ENCODE measurements at places on chromosomes 5 and 9.

DNA sequence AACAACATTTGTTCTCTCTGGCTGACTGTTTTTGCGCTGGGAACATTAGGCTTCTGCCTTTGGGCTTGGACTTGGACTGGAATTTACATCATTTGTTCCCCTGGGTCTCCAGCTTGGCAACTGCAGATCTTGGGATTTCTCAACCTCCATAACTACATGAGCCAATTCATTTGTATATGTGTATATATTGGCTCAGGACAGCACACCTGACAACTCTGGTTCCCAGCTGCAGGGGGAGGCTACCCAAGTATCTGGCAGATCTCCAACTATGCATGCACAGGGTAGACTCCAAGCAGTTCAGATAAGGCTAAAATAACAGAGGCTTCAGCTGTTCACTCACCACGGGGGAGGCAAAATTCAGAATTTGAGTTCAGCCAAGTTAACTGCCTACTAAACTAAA, 31.6 kb upstream of the F2RL1 start:
- DNase-seq: no peak

DNA sequence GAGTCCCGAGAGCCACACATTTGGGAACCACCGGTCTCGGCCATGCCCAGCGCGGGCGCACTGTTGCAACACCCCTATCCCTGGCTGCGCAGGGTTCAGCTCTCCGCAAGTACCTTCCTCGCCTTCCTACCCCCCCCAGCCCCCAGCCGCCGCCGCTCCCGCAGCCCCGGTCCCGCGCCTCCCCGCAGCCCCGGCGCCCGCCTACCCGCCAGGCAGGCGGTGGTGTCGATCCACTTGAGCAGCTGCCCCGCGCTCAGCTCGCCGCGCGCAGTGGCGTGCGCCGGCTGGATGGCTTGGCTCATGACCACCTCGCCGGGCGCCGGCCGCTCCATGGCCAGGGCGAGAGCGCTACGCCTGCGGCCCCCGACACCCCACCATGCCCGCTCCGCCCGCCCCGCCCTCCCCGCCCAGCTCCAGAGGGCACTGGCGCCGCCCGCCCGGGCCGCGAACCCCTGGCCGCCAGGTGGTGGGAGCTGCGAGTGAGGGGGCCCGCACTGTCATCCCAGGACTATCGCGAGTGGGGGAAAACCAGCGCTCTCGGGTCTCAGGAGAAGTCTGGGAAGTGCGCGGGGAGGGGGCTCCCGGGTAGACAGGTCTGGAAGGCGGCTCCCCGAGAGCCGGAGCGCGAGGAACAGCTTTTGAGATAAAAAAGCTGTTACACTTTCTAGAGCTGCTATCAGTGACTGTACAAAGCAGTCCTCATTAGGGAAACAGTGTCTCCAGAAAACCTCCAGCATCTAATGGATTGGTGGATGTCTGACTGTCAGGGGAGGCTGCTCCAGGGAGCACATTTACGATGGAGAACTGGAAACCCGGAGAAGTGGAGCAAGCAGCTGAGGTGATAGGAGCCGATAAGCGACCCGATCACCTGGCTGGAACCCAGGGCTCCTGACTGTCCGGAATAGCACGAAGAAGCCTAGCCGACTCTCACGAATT, at the start of gene ACOT12:
TSS of gene ACOT12 (minus strand) at position 352 of the 936 bp plus-strand sequence. CDS start at position 332, 20 bp downstream.
- no peak for DNase-seq

DNA sequence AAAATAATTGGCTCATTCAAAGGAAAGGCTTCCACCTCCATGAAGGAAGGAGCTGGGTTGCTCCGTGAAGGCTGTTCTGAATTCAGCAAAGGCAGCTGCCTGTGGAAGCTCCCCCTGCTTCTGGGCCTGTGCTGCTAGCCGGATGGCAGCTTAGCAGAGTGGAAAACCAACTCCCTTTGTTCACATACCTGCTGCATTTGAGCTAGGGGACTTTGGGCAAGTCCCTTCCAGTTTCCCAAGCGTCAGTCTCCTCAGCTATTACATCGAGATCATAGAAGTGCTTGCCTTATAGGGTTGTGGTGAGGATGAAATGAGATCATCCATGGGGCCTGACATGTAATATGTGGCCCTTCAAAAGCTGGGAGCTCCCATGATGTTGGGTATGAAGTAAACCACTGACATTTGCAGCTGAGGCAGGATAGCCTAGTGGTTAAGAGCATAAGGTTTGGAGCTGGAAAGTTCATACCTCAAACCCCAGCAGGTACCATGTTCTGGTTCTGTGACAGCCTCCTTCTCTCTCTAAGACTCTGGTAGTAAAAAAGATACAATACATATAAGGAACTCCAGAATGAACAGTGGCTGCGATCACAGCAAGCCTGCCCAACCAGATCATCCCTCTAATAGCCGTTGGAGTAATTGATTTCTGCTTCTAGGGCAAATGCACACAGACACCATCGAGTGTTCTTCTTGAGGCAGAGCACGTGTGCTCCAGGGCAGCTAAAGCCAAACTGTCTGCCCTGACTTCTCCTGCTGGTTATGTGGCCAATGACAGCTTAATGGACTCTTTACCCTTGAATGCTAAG, 11.0 kb upstream of the DENND1A start:
- no peak for DNase-seq

- DNase-seq: no peak
These were observed 4.2 kb downstream of the GCNT1 start for GRCh38 chr9:76463211-76463610.

GRCh38 chr9:105205787-105206495, 38.5 kb upstream of the SLC44A1 start:
- no peak for DNase-seq

- no peak for DNase-seq
These were observed 64.9 kb upstream of the ADAMTS19 start for GRCh38 chr5:129395247-129395646.

GRCh38 chr5:142032747-142033631, 20.2 kb upstream of the GNPDA1 start:
- no peak for DNase-seq

GRCh38 chr5:171633776-171634470, 151.7 kb upstream of the SMIM23 start:
- DNase-seq: no peak

DNA sequence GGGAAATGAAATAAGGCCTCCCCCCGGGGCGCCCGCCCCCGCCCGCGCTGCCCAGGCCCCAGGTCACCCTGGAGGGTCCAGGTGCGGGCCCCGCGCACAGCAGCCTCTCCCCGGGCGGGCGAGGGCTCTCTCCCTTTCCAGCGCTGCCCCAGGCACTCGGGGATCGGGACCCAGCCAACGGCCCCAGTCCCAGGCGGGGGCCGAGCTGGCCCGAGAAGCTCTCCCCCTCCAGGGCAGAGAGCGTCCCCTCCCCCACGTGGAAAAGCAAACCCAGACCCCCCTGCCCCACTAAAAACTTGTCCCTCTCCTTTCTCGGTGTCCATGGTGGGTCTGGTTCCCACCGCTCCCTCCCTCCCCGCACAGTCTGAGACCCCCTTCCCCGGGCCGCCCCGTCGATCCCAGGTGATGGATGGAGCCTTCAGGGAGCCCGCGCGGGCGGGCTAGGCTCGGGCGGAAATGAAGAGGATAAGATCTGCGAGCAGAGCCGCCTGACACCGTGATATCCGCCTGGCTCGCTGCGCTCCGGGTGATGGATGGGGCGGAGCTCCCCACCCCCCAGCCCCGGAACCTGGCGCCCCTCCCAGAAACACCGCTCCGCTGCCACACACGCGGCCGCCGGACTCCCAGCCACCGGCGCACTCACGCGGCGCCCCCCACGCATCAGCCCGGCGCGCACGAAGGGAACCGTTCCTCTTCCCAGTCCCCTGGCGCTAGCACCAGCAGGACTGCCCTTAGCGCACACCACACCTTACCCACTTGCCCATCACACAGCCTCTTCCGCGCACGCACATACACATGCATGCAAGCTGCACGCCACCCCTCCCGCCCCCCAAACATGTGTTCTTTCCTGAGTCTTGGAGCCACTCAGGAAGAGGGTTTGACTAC, 81.7 kb upstream of the ZBTB43 start:
- peak; percentile 84 for DNase-seq

- DNase-seq: no peak
These were observed 23.2 kb downstream of the CDKN2A start for GRCh38 chr9:21970800-21971640.

DNA sequence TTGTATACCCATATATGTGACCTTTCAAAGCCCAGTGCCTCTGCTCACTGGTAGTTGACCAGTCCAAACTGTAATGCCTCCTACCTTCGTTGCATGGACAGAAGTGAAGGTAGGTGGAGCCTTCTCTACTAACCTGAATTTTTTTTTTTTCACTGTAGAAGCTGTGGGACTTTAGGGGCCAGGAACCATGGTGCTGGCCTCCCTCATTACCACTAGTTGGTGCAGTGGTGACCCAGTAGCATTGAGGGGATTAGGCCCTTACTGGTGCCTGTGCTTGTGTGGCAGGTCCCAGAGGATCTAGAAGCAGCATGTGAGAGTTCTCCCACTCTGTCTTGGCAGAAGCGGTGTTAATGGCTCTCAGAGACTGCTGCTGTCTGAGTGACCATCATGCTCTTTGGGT, 2.3 kb downstream of the RALGPS1 start:
- no peak for DNase-seq

DNA sequence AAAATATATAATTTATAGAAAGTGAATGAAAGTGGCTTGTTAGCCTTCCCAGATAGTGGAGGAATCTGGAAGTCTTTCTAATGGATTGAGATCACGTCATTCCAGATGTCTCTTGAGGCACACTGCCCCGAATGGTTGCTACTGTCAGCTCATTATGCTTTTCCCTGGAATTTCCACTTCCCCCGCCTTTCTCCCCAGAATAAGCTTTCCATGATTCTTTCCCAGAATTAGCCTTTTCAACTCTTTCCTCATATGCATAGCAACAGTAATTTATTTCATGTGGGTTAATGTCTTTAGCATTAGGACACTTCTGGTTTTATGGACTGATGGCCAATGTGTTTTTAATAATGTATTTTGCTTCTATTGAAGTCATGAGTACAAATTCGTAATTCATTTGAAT, 81.5 kb downstream of the PALM2AKAP2 start:
- no peak for DNase-seq

DNA sequence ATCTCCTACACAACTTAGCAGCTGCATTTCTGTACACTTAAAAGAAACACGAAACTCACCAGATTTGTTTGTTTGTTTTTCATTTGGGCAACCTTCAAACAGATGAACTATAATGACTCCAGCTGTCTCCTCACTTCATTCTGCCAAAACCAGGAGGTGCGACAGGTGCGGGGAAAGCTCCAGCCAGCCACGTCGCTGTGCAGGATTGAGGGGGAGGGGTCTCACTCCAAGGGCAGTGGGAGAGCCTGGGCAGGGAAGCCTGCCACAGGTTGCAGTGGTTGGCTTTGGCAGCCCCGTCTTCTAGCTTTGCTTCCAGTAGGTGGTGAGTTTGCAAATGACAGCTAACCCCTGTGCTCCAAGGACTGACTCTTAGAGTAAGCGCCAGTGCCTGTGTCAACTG, 215.8 kb downstream of the CEMIP2 start:
- DNase-seq: no peak

DNA sequence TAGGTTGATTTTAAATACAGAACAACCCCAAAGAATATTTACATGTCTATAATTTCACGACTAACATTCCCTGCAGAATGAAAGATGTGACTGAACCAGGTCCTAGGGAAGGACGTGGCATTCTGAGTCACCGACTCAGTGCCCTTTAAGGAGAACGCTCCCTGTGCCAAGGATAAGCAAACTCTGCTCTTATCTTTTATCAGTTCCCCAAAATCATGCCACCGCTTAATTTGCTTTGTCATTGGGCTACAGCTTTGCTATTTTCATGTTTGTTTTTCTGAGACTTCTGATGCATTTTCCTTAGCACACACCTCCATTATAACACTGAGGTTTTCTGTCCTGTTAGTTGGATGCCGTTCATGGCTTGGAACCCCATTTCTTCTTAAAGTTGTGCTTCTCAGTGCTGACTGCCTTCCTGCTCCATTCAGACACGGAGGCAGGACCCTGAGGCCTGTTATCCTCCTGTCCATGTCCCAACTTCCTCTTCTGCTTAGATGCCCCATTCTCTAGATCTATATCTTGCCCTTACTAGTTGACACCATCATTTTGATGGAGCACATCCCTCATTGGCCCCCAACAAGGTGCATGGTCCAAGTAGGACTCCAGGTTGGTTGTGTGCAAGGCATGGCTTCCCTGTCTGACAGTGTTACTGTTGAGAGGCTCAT, 11.2 kb upstream of the SEMA4D start:
- DNase-seq: peak; percentile 20

DNA sequence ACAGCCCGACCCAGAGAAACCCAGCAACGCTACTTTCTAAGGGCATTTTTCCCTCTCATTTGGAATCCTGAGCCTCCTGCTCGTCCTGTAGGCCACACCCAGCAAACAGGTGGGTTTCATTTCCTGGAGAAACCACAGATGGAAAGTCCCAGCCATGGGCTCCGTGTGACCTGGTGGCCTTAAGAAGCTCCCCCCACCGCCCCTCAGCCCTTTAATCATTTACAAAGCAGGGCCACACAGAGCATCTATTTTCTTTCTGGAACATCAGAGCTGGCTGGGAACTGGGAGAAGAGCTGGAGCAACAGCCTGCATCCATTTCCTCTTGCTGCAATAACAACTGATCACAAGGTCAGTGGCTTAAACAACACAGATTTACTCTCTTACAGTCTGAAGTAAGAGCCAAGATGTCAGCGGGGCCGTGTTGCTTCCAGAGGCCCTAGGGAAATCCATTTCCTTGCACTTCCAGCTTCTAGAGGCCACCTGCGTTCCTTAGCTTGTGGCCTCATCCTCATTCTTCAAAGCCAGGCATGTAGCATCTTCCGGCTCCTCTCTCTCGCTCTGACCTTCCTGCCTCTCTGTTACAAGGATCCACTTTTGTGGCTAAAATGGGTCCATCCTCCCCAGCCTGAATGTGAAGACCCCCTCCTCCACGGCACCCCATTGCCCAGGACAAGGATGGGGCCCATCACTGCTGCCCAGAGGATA, 40.5 kb downstream of the C9orf50 start:
- peak; percentile 47 for DNase-seq

- DNase-seq: no peak
These were observed 94.2 kb downstream of the TMEM174 start for GRCh38 chr5:73266925-73267765.

GRCh38 chr5:96388176-96388575, 44.9 kb downstream of the PCSK1 start:
- DNase-seq: no peak

- no peak for DNase-seq
These were observed 38.9 kb upstream of the CTXN3 start for GRCh38 chr5:127609957-127610356.

DNA sequence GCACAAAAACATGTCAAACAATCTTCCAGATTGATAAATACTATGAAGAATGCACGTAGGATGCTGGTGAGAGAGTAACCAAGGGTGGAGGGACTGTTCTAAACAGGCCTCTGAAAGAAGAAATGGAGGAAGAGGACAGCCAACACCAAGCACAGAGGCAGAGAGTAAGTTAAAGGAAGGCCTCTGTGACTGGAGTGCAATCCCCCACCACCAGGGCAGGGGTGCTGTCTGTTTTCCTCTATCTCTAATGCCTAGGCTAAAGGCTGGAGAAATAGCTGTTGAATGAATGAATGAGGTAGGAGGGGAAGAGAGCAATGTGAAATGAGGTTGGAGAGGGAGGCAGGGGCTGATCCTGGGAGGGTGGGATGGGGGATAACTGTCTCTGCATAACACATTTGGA, 88.9 kb downstream of the ANKRD55 start:
- no peak for DNase-seq
